ENCODE measurements at places on chromosomes 4 and X.

DNA sequence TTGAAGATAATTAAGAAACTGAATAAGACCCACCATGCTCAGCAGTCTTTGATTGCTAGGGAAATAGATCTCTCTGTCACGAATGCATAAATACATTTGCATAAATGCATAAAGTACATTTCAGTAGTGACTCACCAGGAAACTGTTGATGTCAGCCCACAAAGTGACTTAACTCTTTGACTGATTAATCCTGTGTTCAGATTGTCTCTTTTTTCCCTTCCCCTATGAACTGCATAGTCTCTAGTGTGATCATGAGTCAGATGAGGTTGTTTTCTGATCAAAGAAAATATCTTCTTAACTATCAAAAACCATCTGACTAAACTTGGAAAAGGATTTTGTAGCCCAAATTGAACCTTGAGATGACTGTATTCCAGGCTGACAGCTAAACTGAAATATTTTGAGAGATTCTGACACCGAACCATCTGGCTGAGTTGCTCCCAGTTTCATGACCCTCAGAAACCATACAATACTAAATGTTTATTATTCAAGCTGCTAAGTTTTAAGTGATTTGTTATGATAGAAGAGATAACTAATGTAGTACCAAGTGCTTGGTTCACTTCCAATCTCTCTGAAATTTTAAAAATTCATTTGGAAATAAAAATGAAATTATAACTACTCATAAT lies 1381.5 kb upstream of the AGA start:
- no peak for DNase-seq

DNA sequence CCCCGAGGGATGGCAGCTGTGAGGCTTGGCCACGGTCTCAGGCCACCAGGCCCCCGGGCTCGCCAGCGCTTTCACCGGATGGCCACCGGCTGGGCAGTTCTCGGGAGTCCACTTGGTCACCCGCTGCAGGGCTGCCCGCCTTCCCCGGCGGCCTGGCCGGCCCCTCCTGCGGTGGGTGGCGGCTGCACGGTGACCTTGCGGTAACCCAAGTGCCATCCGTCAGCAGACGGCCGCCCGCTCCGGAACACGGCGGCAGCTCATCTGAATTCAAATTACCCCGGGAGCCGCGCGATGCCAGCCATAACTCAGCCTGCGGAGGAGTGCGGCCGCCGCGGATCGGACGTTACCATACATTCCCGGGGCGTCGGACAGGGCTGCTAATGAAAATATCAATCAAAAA lies 60.7 kb downstream of the FAM53A start:
- no peak for DNase-seq

- DNase-seq: no peak
These were observed 2183.9 kb upstream of the TENM3 start for GRCh38 chr4:180059216-180059881.

GRCh38 chr4:174926958-174927357 lies 8.8 kb downstream of the ADAM29 start:
- DNase-seq: no peak

DNA sequence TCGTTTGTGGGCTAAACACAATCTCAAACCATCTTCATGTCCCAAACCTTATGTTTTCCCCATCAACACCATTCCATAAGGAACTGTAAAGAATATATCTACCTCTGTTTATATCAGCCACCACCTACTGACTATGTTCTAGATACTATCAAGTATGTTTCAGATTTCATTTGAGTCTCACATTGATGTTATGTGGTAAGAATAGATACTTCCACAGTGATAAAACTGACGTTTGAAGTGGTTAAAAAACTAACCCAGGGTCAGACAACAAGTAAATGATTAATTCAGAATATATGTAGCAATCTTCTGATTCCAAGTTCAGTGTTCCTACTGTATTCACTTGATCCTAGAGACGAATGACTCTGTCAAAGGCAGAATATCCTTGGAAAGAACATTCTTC lies 156.8 kb upstream of the RASGEF1B start:
- no peak for DNase-seq

All from CD4-positive, alpha-beta T cell treated with Interleukin-17A for 4 hours (primary cell).